CD8-positive, alpha-beta memory T cell (primary cell): ENCODE measurements at places on chromosomes 11 and 22. TPM values are rescaled to one million over a fixed set of nuclear protein-coding genes. Genes with fewer than 3 reads are reported as not detected.

- H3K27me3 ChIP-seq: no peaks in the 10 kb centered on the region
- peak; percentile 85 for DNase-seq
- no peaks in the 10 kb centered on the region for H3K36me3 ChIP-seq
- H3K4me1 ChIP-seq: peaks cover 5% of the 10 kb centered on the region
- peak overlapping the region; percentile 56 for H3K4me3 ChIP-seq
Observed at GRCh38 chr11:518463-519202, 11.6 kb upstream of the RNH1 start.

- H3K4me3 ChIP-seq: no peak overlapping the region
- H3K36me3 ChIP-seq: no peaks in the 10 kb centered on the region
- H3K4me1 ChIP-seq: no peaks in the 10 kb centered on the region
- DNase-seq: no peak
Observed at GRCh38 chr11:58334708-58335107, 24.2 kb downstream of the OR5B17 start.

DNA sequence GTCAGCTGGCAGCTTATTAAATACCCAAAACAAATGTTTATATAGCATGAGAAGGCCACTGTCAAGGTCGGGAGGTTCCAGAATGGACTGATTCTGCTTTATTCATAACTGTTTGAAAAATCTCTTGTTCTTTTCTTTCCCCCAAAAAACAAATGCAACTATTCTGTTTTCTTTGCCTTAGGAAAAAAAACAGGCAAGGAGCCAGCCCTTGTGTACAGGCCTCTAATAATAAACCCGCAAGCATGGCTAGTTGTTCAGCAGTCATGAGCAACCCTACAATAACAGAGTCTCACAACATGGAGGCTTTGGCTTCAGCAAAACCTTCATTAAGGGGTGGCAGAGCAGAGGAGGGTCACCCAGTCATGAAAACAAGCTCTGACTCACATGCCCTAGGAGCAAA, 191.7 kb downstream of the KIRREL3 start:
- H3K27me3 ChIP-seq: no peaks in the 10 kb centered on the region
- DNase-seq: no peak
- H3K27ac ChIP-seq: no peak overlapping the region
- no peaks in the 10 kb centered on the region for H3K36me3 ChIP-seq

GRCh38 chr11:70491696-70492472, 93.6 kb downstream of the CTTN start:
- no peaks in the 10 kb centered on the region for H3K27me3 ChIP-seq
- H3K4me3 ChIP-seq: no peak overlapping the region
- DNase-seq: no peak

- peaks cover 15% of the 10 kb centered on the region for H3K4me1 ChIP-seq
- peak; percentile 21 for DNase-seq
- no peak within 1 kb of the TSS for H3K4me3 ChIP-seq
- no peaks in the 10 kb centered on the region for H3K36me3 ChIP-seq
Observed at GRCh38 chr11:122981388-122982264, at the start of gene BSX. Gene BSX, minus strand, starts transcription at chr11:122981834. Its CDS starts 163 bp downstream, at chr11:122981671.

- no peak overlapping the region for H3K27ac ChIP-seq
- no peak overlapping the region for H3K4me3 ChIP-seq
- no peaks in the 10 kb centered on the region for H3K36me3 ChIP-seq
- no peaks in the 10 kb centered on the region for H3K4me1 ChIP-seq
- DNase-seq: no peak
Observed at GRCh38 chr11:107991868-107992414, 16.8 kb upstream of the CUL5 start.

- H3K4me3 ChIP-seq: no peak overlapping the region
- H3K4me1 ChIP-seq: no peaks in the 10 kb centered on the region
- no peaks in the 10 kb centered on the region for H3K36me3 ChIP-seq
- DNase-seq: no peak
- H3K27ac ChIP-seq: no peak overlapping the region
Observed at GRCh38 chr11:36034551-36035331, 90.9 kb downstream of the LDLRAD3 start.

- no peaks in the 10 kb centered on the region for H3K4me1 ChIP-seq
- no peaks in the 10 kb centered on the region for H3K27me3 ChIP-seq
- H3K4me3 ChIP-seq: no peak overlapping the region
- H3K36me3 ChIP-seq: no peaks in the 10 kb centered on the region
Observed at GRCh38 chr22:33227791-33228190, 169.6 kb upstream of the SYN3 start.

DNA sequence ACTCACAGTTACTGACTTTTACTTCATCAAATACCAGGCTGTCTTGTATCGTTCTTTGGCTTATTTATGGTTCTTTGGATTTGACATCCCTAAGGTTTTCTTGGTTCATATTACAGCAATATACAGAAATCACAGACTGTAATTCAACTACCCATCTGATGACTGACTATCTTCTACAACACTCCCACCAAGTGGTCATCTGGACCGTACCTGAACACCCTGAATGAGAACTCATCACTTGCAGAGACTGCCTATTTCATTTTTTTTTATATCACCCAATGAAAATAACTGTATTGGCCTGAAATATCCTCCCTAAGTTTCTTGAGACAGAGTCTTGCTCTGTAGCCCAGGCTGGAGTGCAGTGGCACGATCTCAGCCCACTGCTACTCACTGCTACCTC, 9.5 kb upstream of the UPB1 start:
- no peak for DNase-seq
- no peaks in the 10 kb centered on the region for H3K27me3 ChIP-seq
- H3K27ac ChIP-seq: no peak overlapping the region

DNA sequence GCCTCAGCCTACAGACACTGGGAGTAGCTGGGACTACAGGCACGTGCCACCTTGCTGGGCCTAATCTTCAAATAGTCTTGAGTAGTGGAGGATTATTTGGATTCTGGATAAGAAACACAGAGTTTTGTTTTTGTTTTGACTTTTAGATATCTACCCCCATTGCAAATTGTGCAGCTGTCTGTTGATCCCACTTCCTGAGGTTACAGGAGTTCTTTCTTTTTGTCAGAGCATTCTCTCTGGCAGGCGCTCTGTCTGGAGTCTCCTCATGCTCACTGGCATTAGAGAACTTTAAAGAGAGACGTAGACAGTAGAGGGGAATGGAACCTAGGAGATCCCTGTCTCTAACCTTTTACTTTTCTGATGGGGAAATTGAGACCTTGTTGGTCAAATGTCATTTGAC, 7.8 kb upstream of the ADAMTS8 start:
- DNase-seq: no peak
- H3K4me1 ChIP-seq: peaks cover 10% of the 10 kb centered on the region
- no peaks in the 10 kb centered on the region for H3K27me3 ChIP-seq

GRCh38 chr11:121385688-121386087, 66.4 kb upstream of the SORL1 start:
- H3K4me1 ChIP-seq: no peaks in the 10 kb centered on the region
- no peak overlapping the region for H3K27ac ChIP-seq
- H3K27me3 ChIP-seq: no peaks in the 10 kb centered on the region

- H3K27me3 ChIP-seq: no peaks in the 10 kb centered on the region
- H3K36me3 ChIP-seq: no peaks in the 10 kb centered on the region
- no peaks in the 10 kb centered on the region for H3K4me1 ChIP-seq
Observed at GRCh38 chr11:120141768-120142423, 4.0 kb upstream of the TRIM29 start.

DNA sequence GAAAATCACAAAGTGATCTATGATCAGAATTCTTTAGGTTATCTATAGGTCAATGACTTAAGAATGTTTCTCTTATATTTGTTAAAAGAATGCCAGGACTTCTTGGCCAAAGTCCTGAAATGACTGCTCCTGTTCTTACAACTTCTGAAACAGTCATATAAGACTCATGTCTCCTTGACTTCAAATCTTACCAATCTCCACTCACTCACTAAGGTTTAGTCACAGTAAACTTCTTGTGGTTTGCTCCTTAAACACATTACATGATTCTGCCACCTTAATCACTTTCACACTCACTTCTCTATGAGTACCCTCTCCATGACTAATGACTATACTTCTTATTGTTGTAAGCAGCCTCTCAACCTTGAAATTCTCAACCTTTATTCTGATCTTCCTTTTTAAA, 648.7 kb upstream of the CCDC179 start:
- H3K4me1 ChIP-seq: no peaks in the 10 kb centered on the region
- H3K4me3 ChIP-seq: no peak overlapping the region
- no peaks in the 10 kb centered on the region for H3K27me3 ChIP-seq
- H3K36me3 ChIP-seq: no peaks in the 10 kb centered on the region
- H3K27ac ChIP-seq: no peak overlapping the region

DNA sequence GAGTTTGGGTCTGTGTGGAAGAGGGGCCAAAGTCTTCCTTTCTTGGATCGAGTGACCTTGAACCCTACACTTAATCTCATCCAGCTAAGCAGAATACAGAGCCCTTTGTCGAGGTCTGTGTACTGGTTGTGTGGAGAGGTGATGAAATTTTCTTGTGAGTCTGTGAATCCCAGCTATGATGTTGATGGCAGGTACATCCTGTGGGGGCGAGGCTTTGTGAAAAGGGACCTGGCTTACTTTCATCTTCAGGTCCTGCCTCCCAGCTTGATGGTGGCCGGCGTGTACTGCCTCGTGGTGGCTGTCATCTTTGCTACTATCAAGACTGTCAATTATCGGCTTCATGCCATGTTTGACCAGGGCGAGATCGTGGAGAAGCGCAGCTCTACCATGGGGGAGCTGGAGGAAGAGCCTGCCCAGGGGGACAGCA, 1.0 kb downstream of the PCNX3 start:
- peak overlapping the region; percentile 70 for H3K27ac ChIP-seq
- DNase-seq: no peak
- no peaks in the 10 kb centered on the region for H3K27me3 ChIP-seq

DNA sequence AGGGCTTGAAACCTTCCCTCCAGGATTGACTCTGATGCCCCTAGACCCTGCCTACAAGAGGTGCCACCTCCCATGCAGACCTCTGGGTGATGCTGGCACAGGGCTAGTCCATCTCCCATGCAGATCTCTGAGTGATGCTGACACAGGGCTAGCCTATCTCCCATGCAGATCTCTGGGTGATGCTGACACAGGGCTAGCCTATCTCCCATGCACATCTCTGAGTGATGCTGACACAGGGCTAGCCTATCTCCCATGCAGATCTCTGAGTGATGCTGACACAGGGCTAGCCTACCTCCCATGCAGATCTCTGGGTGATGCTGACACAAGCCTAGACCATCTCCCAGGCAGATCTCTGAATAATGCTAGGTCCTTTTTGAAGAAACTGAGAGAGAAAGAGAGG, 321.7 kb downstream of the NTM start:
- no peak overlapping the region for H3K4me3 ChIP-seq
- H3K36me3 ChIP-seq: no peaks in the 10 kb centered on the region
- H3K27ac ChIP-seq: no peak overlapping the region
- DNase-seq: no peak

DNA sequence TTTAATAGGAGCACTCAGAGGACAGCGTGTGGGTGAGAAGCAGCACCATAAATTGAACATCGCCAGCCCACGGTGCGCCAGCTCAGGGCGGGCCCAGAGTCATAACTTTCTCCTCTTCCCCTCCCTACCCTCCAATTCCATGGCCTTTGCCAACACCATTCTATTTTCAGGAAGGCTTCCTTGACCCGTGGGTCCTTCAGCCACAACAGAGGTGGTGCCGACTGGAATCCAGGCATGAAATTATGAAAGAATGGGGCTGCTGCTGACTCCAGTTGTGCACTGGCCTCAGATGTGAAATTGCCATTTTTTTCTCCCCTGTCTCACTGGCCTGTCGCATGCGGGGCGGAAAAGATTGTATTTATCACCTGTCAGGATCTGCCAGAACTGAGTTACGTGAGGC, 345.9 kb downstream of the MIAT start:
- no peaks in the 10 kb centered on the region for H3K36me3 ChIP-seq
- H3K27ac ChIP-seq: no peak overlapping the region
- H3K27me3 ChIP-seq: no peaks in the 10 kb centered on the region
- H3K4me3 ChIP-seq: no peak overlapping the region
- H3K4me1 ChIP-seq: no peaks in the 10 kb centered on the region

DNA sequence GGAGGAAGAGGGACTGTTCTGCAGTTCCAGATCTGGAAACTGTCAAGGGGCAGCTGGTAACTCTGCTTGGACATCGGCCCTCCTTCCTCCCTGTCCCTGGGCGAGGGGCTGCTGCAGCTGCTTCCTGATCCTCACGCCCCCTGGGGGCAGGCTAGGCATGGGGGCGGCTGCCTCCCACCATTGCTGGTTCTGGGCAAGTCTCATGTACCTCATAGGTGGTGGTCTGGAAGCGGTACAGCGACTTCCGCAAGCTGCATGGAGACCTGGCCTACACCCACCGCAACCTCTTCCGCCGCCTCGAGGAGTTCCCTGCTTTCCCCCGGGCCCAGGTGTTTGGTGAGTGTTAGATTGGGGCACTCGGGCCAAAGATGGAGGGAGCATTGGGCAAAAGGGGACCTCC, 5.0 kb downstream of the SNX15 start:
- H3K36me3 ChIP-seq: peaks cover 13% of the 10 kb centered on the region
- H3K27me3 ChIP-seq: no peaks in the 10 kb centered on the region
- peaks cover 12% of the 10 kb centered on the region for H3K4me1 ChIP-seq
- no peak overlapping the region for H3K4me3 ChIP-seq
- no peak overlapping the region for H3K27ac ChIP-seq
- DNase-seq: no peak

GRCh38 chr11:126165757-126166156, 45.7 kb downstream of the RPUSD4 start:
- H3K27ac ChIP-seq: no peak overlapping the region
- no peaks in the 10 kb centered on the region for H3K36me3 ChIP-seq
- no peaks in the 10 kb centered on the region for H3K27me3 ChIP-seq
- DNase-seq: no peak
- no peaks in the 10 kb centered on the region for H3K4me1 ChIP-seq

DNA sequence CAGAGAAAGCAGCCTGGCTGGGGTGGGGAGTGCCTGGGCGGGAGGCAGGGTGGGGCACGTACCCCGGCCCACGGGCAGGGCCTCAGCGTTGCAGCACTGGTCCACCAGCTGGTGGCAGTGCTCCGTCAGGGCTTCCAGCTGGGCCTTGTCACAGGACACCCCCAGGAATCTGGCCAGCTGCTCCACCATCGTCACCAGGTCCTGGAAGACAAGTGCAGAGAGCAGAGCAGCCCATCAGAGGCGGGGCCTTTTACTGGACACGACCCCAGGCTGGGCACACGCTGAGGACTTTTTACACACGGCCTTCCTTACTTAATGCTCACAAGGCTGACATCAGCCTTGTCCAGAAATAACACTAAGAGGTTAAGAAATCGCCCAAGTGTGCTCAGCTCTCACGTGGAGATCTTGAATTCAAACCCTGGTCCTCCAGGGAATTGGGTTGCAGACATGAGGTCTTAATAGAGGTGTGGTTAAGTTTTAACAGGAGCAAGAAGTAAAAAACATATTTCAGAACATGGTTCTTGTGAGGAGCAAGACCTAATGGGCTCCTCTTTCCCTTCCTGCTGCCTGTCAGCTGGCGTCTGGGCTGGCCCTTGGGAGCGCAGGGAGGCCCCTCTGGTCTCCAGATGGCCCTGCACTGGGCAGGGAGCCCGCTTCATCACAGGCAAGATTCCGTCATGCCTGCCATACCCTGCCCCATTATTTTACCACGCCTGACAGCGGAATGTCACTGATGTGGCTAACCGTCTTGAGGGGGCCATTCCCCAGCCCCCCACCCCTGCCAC, 17.1 kb upstream of the EFCAB6 start:
- no peak overlapping the region for H3K4me3 ChIP-seq
- DNase-seq: no peak
- no peaks in the 10 kb centered on the region for H3K27me3 ChIP-seq
- no peak overlapping the region for H3K27ac ChIP-seq

The OR5A1 gene
- not detected for total RNA-seq

The SMTNL1 gene
- total RNA-seq: not detected

The RAB38 gene
- 3.7 TPM for total RNA-seq

The TRIM64C gene
- total RNA-seq: not detected

The TTC36 gene
- 0.59 TPM for total RNA-seq

The CDC42EP2 gene
- total RNA-seq: 0.62 TPM

The SYT13 gene
- total RNA-seq: not detected

The CLDN25 gene
- total RNA-seq: not detected

The KCTD14 gene
- 0.20 TPM for total RNA-seq

The OR4D5 gene
- not detected for total RNA-seq

The MRGPRF gene
- total RNA-seq: not detected

The KCNJ4 gene
- not detected for total RNA-seq

The NCF4 gene
- total RNA-seq: 5.1 TPM

The BID gene
- 11.5 TPM for total RNA-seq
